ENCODE measurements at places on chromosomes 1 and 21. TPM values are rescaled to one million over a fixed set of nuclear protein-coding genes. Genes with fewer than 3 reads are reported as not detected.
A peak's percentile ranks its signal among the peaks of the same experiment; 100 is the strongest.

The CGN gene
- 2.4 TPM for total RNA-seq

The ZNF697 gene
- 15.5 TPM for total RNA-seq

The TPR gene
- total RNA-seq = 88.7 TPM

The SPATA45 gene
- 4.7 TPM for total RNA-seq

The HYI gene
- total RNA-seq = 88.1 TPM

The RXFP4 gene
- not detected for total RNA-seq

The S100A8 gene
- total RNA-seq = 8.3 TPM

- DNase-seq = no peak
Observed at GRCh38 chr1:75870951-75871350, 61.3 kb downstream of the ASB17 start.

DNA sequence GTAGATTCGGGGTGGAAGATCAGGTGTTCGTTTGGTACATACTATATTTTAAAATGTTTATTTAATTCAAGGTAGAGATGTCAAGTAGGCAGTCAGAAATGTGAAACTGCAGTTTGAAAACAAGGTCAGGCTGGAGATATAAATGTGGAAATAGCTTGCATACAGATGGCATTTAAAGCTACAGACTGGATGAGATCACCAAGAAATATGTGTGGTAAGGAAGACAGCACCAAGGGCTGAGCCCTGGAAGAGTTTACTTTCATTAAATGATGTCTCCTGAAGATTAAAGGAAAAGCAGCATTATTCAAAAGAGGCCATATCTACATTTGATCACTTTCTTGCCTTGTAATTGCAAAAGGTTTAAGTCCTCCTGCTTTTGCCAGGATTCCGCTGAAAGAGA, 271.3 kb downstream of the PTBP2 start:
- no peak for DNase-seq

DNA sequence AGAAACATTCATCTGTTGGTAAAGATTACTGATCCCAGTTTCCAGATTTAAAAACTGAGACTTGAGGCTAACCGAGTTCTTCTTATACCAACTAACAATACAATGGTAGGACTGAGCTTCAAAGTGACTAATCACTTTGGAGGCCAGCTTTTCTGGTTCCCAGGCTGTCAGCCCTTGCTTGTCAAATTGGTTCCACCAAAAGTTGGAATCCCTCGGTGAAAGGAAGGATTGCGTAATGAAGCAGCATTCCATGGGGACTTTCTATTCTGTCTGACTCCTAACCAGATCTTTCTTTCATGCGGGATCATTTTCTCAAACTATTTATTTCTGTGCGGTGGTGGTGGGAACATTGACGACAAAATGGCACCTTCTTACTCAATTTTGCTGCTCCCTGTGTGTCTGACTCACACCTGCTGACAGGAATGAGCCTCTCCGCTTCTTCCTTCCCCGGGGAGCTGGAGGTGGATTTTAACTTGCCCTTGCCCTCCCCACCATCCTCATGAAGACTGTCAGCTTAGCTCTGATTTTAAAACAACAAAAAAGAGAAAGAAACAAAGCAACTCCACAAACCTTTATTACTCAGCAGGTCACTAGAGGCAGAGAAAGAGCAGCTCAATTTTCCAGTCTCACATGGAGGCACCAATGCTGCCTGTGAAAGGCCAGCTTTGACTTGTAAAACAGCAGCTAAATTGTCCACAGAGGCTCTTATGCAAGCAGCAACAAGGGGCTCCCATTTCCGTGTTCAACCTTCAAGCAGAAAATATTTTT, 32.9 kb upstream of the RASAL2 start:
- DNase-seq = peak; percentile 28

DNA sequence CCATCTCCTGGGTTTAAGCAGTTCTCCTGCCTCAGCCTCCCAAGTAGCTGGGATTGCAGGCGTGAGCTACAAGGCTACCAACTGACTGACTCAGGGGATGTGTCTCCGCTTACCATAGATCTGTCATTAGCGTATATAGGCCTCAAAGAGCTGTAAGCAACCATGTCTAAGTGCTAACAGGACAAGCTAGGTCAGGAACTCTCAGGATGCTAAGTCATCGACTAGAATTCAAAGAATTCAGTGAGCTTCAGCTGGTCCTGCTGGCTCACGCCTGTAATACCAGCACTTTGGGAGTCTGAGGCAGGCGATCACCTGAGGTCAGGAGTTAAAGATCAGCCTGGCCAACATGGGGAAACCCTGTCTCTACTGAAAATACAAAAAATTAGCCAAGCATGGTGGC, 29.5 kb downstream of the CAPN2 start:
- DNase-seq = no peak

GRCh38 chr1:11204396-11205190, 15.4 kb downstream of the ANGPTL7 start:
- DNase-seq = no peak

- no peak for DNase-seq
Observed at GRCh38 chr1:116260621-116261020, 112.4 kb upstream of the ATP1A1 start.

DNA sequence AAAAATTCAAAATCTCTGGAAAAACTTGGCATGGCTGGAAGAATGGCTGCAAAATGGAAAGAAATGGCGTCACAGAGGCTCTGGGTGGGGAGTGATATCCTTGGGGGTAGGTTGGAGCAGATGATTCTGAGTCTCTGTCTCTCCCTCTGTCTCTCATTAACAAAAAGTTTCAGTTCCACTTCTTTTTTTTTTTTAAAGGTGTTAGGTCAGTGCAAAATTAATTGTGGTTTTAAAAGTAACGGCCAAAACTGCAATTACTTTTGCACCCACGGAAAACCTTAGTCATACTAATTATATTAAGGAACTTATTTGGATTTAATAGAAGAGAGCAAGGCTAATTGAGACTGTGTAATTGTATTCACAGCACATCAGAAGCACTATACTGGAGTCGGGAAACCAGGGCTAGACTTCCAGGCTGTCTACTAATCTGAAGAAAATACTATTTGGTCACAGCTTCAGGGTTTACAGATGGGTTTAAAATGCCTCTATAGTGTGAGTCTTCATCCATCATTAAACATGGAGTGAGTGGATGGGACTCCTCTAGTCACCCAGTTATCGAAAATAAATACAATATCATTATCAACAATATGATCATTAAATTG, 289.1 kb upstream of the PLD5 start:
- DNase-seq = no peak

DNA sequence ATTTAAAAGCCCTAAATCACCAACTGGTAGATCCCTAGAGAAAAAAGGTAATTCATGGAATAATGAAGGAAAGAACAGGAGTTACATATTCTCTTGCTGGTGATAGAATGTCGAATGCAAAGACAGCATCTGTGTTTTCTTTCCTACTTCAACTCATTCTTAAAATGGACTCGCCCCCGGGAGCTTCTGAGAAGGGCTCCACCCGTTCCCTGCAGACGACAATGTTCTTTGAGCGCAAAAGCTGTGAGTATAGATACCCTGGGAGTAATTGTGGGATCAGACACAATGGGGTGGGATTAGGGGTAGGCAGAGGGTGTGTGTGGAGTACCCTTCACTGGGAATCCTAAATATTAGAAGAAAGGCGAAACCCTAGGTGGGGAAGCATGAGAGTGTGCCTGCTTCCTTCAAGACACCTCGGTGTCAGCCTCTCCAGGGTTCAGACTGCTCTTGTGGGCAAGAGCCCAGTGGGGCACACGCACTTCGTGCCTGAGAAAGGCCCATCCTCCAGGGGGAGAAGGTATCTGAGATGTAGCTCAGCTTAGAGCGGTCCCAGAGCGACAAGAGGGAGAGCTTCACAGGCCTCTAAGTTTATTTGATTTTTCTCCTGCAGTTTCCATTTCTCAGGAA, 123.3 kb upstream of the DPYD start:
- no peak for DNase-seq

- DNase-seq = no peak
Observed at GRCh38 chr1:19452221-19452663, 33.1 kb downstream of the CAPZB start.

DNA sequence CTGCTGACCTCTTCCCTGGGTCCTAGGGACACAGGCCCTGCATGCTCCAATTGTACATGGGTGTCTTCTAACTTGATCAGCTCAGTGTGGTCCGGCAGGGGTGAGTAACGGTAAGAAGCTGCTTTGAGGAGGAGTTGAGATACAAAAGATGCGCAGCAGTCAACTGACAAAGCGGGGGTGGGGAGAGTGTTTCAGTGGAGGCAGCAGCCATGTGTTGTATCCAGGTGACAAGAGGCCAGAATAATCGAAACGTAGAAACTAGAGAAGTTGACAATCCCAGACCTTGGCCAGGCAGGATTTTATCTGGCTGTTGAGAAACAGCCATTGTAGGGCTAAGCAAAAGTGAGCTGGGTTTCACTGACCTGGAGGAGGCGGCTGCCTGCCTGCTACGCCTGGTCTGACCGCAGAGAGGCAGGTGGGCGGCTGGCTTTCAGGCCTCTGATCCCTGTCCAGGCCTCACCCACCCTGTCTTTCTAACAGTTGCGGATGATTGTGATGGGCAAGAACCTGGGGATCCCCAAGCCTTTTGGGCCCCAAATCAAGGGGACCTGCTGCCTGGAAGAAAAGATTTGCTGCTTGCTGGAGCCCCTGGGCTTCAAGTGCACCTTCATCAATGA, 28.8 kb downstream of the PADI6 start:
- no peak for DNase-seq

DNA sequence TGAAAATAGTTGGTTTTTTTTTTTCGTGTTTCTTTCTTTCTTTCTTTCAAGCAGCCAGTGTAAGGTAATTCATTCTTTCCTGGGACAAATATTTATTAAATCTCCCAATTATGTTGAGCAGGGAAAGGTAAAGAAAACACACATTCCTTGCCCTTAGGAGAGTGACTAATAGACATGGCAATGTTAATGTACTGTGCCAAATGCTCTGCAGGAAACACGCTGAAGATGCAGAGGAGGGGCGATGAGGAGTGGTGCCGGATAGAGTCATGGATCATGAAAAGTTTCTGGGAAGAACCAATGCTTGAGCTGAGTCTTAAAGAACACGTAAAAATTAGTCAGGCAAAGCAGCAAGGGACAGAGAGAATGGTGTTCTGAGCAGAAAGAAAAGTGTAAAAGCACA, 199.2 kb downstream of the DNM3 start:
- no peak for DNase-seq

DNA sequence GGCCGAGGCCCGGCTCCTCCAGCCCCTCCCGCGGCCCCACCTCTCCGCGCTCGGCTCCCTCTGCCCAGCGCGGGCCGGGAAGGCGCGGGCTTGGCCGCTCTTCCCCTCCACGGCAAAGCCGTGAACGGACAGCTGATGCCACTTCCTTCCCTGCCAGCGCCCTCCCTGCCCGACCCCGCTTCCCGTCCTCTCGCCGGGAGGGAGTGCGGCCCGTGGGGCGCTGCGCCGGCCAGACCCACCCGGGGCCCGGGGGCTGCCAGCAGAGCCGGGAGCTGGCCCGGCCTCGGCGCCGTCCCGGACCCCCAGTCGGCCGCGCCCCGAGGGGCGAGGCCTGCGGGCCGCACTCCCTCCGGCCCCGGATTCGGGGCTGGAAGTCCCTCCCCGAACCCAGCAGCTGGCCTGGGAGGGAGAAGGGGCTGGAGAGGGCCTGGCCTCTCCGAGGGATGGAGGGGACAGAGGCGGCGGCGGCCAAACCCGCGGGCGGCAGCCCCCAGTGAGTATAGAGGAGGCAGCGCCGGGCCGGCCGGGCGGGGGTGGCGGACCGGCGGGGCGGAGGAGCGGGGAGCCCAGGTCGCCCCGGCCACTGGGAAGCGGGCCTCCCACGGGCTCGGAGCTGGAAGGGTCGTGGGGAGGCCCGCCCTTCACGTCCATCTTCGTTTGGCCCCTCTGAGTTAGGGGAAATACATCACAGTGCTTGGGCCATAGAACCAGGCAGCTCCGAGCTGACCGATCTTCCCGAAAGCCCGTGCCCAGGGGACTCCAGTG, at the start of gene KIAA1614:
Gene KIAA1614, plus strand, starts transcription at position 97 of the 765 bp plus-strand sequence. Its CDS starts 347 bp downstream, at position 444.
- DNase-seq = peak; percentile 75

- DNase-seq = peak; percentile 82
Observed at GRCh38 chr1:2003541-2004131, at the start of gene CFAP74. TSS of gene CFAP74 (minus strand) at chr1:2003786. CDS start at chr1:1990956, 12,830 bp downstream.

- no peak for DNase-seq
Observed at GRCh38 chr1:230674581-230674980, 32.3 kb downstream of the COG2 start.

GRCh38 chr1:2469103-2469940, 6.8 kb upstream of the PLCH2 start:
- no peak for DNase-seq

DNA sequence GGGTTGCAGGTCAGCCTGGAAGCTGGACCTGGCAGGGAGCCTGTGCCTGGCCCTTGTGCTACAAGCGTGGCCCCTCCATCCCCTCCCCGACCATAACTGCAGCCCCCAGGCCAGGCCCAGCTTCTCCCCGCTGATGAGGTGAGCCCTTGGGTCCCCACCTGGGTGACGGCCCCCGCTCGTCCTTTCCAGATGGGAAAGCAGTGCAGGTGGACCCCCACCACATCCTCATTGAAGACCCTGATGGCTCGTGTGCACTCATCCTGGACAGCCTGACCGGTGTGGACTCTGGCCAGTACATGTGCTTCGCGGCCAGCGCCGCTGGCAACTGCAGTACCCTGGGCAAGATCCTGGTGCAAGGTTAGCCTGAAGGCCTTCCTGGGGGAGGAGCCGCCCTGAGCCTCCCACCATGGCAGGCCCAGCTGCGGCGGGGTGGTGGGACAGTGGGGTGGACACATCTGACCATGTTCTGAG, 56.9 kb downstream of the TRIM11 start:
- no peak for DNase-seq

GRCh38 chr1:201887116-201887866, 1.4 kb upstream of the SHISA4 start:
- DNase-seq = no peak

DNA sequence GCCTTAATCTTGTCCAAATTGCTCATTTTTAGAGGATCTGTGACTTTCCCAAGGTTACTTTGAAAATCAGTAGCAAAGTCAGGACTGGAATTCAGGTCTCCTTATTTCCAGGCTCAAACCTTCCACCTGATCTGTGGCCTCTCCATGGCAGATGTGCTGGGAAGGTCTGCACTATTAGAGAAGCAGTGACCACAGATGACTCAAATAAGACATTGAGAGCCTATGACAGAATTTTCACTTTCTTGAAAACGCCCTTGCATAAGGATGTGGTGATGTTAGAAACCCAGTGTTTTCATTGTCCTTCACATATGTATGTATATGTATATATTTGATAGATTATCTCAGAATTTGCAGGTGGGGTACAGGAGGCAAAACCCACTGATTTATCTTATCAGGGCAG, 45.3 kb downstream of the TTC39A start:
- DNase-seq = no peak

- no peak for DNase-seq
Observed at GRCh38 chr21:46098303-46099141, 610 bp downstream of the COL6A2 start.

GRCh38 chr1:63362578-63362977, 4.8 kb upstream of the ALG6 start:
- no peak for DNase-seq

GRCh38 chr1:34060901-34061415, 104.1 kb downstream of the CSMD2 start:
- DNase-seq = no peak

- no peak for DNase-seq
Observed at GRCh38 chr1:91054780-91055481, 33.1 kb upstream of the ZNF644 start.

Measured in spinal cord (tissue), 10 donors.